Left kidney (tissue), 8 donors: ENCODE measurements at places on chromosomes 5 and 9. TPM values are rescaled to one million over a fixed set of nuclear protein-coding genes. Genes with fewer than 3 reads are reported as not detected.

GRCh38 chr9:136292591-136293448, 11.1 kb downstream of the CCDC187 start:
- no peak for DNase-seq

GRCh38 chr9:1709347-1709746, 305.8 kb upstream of the SMARCA2 start:
- DNase-seq: no peak

DNA sequence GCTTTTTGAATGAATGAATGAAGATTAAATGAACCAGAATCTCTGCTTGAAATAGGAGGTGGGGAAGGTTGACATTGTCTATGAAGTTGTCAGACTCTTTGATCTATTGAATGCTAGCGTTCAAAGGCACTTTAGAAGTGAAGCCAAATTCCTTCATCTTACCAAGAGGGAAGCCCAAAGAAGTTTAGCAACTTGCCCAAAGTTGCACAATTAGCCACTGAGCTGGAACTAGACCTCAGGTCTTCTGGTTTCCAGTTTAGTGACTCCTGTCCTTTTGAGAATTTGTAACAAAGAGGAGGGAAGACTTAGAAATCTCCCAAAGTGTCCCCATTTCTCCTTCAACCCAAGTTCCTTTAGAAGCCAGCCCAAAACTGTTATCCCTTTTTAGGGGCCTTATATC, 20.7 kb upstream of the SLC1A3 start:
- DNase-seq: no peak

- DNase-seq: no peak
These were observed 102.1 kb upstream of the SSBP2 start for GRCh38 chr5:81853030-81853357.

DNA sequence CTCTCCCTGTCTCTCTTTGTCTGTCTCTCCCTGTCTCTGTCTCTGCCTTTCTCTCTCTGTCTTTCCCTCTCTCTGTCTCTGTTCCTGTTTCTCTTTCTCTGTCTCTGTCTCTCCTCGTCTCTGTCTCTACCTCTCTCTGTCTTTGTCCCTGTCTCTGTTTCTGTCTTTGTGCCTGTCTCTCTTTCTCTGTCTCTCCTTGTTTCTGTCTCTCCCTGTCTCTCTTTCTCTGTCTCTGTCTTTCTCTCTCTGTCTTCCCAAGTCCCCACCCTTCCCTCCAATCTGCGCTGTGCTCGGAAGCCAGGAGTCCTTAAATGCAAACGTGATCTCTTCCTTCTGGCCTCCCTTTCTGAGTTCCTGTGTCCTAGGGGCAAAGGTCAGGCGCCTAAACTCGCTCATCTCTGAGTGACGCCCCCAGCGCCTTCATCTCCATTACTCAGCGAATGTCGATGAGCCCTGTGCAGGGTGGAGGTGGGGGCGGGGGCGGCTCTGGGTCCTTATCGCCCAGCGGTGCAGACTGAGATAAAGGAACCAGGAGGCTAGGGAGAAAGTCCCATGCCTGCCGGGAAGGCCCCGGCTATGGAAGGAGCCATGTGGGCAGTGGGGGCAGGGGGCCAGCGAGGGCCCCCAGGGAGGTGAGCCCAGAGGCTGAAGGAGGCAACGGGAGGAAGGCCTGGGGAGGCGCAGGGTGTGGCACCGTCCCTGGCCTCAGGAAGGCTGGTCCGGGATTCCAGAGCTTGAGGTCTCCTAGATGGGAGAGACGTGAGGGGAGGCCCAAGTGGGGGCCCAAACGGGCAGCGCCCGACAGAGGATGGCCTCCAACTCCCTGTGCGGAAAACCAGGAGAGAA, 1.5 kb upstream of the SLC6A19 start:
- DNase-seq: no peak

- DNase-seq: no peak
These were observed 71.2 kb downstream of the MTAP start for GRCh38 chr9:21873540-21874221.

DNA sequence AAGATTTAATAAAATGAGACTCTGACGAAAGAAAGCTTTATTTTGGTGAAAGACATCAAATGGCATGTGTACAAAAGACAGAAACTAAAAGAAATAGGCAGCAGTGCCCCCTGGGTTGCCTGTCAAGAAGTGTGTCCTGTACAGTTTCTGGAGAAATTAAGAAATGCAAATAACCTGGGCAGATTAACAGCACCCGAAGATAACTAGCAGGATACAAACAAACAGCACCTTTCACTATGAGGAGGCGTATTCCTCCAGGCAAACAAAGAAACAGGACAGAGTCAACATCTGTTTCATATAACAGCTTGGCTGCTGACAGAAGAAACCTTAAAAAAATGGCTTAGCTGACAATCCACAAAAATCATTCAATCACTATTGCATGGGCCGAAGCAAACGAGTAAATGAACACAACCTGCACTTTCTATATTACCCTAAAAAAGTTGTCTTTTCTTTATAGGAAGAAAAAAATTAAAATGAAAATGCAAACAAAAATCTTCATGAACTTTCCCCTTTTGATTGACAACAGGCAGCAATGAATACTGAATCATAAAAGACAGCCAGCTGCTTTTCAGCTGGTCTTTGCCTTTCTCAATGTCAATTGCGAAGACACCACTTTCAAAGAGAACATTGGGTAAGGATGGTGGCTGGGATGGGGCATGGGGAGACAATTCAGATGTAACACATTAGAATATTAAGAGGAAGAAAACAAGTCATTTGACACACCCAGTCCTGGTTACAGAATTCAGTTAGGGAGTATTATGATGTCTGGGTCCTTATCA, 162.1 kb downstream of the ARL15 start:
- no peak for DNase-seq

DNA sequence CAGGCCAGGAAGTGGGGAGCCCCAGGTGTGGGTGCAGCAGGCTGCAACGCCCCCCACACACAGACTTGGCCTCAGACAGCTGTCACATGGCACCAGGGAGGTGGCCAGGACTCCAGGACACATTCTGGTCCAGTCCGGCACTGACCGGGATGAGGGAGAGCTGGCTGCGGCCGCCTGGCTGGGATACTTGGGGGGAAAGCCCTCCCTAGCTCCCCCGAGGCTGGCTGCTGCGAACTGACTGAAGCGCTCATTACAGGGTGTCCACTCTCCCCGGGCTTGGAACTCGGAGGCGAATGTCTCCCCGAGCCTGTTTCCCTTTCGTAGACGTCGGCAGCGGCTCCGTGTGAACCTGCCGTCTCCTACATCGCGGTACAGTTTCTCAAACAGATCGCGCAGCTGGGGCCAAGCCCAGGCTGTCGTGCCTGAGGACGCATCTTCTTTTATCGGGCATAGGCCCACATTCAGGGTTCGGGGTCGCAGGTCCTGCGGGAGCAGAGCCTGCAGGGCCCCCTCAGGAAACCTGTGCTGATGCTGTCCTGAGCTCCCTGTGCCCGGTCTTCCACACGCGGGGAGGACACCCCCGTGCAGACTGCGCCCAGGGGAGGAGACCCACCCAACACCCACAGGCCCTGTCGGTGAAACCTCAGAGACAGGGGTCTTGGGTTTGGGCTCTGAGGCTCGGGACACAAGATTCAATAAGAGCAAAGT, 19.8 kb downstream of the NACC2 start:
- no peak for DNase-seq

DNA sequence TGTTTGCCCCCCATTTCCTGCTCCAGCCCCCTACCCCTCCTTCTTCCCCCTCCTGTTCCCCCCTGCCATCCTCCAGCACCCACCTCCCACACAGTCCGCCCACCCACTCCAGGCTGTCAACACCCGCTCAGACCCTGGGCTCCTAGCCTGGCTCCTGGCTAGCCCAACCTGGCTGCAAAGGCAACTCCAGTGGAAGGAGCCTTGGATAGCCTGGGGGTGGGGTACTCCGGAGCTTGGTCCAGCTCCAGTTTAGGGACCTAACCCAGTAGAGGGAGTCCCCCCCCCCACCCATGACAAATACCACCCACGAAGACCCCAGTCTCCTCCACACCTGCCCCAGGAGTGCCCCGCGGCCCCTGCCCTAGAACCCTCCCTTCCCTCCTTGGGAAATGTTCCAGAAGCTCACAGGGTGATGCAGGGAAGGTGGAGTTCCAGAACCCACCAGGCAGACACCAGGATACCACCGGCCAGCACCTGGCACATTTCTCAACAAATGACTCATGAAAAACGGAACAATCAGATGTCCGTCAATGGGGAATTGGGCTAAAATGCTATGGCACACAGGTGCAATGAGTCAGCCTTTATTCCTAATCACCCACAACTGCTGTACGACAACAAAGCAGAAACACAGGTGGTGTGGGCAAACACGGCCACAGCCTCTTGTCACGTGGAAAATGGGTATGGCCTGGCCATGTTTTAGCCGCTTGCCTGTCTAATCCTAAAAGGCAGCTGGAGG, 901 bp upstream of the SLC12A7 start:
- DNase-seq: no peak

DNA sequence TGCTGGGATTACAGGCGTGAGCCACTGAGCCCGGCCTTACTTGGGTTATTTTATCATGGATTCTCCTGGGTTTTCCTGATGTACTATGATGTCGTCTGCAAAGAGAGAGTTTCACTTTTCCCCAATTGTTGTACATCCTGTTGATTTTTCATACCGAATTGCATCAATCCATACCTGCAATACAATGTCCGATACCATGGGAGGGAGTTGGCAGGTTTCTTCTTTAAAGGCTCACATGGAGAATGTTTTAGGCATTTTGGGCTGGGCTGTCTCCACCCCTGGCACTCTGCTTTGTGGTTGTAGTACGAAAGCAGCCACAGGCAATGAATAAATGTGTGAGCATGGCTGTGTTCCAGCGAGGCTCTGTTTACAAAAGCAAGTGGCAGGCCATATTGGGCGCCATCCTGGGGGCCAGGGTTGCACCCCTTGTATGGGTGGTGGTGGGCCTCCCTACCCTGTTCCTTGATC, 35.1 kb upstream of the EXOC3 start:
- DNase-seq: no peak

DNA sequence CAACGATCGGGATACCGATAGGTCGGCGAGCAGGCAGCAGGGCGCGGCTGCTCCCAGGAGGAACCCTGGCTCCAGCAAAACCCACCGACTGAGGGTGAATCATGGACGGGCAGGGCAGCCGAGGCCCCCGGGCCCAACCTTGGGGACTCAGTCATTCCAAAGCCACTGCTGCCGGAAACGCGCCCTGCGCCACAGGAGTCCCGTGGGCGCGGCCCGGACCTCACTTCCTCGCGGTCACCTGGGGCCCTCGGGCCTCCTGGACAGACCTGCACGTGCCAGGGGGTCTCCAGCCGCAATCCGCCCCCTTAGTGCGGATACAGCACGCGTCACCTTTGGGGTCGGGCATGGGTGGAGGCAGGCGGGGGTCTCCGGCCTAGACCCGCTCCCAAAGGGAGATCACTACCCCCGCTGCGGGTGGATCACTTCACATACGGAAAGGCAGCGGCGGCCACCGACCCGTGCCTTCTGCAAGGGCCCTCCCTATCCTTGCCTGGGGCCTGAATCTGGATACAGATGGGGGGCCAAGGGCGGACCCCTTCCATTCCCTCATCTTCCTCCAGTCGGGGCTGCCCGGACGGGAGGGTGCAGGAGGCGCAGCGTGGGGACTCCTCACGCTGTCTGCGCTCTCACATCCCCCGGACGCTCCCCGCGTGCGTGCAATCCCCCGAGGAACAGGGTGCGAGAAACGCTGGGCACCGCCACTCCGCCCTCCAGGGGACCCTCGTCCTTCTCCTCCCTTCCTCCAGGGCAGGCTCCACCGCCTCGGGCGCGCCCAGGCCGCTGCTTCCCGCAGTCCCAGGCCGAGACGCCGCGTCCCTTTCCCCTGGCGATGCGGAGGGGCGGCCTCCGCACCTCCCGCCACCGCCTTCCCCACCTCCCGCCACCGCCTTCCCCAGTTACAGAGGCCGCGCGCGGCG, 586 bp downstream of the TXN start:
- DNase-seq: peak; percentile 41

DNA sequence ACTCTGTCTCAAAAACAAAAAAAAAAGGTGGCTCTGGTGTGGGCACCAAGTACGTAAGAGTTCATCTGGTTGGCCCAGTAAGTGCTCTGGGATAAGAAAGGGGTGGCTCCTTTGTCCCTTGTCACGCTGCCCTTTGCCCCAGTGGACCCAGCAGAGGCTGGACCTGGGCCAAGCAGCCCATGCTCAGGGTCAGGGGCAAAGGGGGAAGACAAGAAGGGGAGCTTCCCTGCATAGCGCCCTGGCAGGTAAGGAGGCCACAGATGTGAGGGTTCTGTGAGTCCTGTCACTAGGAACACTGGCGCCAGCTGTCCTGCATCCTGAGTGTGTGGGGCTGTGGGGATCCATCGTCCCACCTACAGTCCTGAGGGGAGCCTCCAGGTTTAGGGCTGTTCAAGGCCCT, 65.3 kb downstream of the GADD45G start:
- DNase-seq: no peak

DNA sequence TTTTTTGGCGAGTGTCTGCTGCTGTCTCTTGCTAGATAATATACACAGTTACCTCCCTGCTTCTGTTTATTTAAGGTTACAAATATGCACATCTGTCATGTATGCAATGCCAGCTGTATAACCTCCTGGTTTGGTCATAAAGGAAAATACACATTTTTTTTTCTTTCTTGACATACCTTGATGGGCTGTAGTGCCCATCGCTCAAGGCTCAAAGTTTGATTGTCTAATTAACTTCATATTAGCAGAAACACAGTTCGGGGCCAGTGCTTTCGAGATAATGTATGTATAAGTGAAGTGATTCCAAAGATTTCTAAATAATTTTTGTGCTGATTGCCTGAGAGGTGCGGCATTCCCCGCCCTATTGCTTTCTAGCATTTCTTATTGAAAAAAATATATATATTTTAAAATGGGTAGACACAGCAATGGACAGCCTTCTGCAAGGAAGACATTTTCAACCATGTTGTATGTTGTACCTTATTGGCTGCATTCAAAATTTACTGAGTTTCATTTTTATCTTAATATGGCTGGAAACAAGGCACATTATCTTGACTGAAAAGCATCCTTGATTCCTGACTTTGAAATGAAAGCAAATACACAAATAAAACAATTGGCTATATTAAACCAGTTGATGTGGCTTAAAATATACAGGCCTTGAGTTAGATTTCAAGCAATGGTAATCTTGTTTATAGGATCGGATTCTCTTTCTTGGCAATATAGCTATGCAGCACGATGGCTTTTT, 206.2 kb downstream of the MEF2C start:
- DNase-seq: no peak

DNA sequence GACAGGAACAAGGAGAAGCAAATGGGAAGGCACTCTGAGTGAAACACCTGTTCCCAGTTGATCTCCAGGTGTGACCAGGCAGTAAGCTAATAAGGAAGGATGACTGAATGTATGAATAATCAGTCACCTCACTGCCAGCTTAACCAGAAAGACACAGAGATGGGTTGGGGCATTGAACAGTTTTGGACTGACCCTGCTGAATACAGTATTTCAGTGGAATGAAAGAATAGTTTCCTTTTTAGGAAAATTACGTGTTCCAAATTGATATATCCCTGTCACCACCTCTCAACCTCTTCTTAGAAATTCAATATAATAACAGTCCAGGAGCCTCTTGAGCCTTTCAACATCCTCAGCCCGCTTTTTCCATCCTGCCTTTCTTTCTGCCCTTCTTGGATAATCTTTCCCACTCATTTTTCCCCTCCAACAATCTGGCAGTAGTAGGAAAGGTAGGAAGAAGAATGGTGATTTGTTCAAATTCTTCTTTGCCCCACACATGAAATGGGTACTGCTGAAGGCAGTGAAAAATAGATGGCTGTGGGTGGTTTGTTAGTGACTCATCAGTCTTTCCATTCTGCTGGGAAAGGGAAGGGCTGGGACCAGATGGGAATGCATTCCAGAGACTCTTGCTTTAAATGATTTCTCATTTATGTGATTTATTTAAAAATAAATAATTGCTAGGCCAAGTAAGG, 117.9 kb downstream of the ZSWIM6 start:
- DNase-seq: no peak

The SH3TC2 gene
- 0.96 TPM for polyA plus RNA-seq
